ENCODE measurements at places on chromosomes 4 and X.
A peak's percentile ranks its signal among the peaks of the same experiment; 100 is the strongest.

DNA sequence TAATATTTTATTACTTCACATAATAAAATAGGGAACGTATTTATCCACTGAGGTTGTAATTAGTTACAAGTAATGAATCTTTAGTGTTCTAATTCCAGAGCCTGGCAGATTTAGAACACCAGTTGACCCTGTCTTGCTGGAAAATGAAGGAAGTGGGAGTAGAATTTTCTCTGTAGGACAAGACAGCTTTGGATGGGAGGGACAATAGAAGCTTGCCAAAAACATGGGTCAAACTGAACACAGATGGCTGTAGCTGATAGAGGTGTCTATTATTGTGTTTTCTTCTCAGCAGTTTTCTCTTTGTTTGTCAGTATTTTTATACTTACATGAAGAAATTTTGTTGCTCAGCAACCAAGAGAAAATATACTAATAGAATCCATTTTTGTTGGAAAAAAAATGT, 20.2 kb downstream of the FAT4 start:
- no peak for DNase-seq

DNA sequence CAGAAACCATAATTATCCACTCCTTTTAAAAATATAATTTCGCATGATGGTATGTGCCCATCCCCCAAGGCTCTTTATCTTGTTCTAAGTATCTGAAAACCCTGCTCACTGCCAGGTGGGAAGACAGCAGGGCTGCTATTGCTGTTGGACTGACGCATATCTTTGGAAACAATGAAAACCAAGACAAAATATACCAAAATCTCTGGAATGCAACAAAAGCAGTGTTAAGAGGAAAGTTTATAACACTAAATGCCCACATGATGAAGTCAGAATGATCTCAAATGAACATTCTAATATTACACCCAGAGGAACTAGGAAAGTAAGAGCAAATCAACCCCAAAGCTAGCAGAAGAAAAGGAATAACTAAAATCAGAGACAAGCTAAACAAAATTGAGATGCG, 162.0 kb downstream of the FAM47B start:
- DNase-seq, result no peak

- no peak for DNase-seq
These were observed 42.0 kb upstream of the RBMXL3 start for GRCh38 chrX:115147220-115147619.

GRCh38 chr4:184115399-184115798, 102.3 kb downstream of the ENPP6 start:
- DNase-seq, result no peak

DNA sequence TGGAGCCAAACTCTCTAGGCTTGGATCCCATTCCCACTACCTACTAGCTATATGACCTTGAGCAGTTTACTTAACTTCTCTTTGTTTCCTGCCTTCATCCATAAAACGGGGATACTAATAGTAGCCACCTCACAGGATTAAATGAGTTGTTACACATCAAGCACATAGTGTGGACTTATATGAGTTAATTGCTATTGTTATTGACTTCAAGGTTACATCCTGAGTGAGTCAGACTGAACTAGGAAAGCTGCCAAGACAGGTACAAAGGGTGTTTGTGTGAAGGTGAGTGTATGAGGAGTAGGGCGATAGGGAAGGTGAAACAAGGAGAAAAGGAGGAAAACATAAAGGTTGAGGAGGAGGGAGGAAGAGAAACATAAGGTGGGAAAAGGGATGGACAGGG, 32.2 kb downstream of the TFDP3 start:
- no peak for DNase-seq

DNA sequence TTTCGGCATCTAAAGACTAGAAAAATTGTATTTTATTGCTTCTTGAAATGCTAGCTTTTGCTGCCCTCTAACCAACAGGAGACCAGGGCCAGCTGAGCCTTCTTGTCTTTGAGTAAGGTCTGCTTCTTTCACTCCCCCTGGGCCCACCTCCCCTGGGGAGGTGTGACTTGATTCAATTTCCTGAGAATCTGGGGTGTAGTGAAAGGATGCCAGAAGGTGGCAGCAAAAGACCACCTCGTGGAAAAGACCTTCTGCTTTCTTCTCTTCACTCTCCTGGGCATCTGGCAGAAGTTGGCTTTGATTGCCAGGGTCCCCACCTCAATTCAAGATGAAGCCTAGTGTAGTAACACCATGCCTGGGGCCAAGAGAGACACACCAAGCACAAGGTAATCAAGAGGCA, 96.5 kb upstream of the MAOA start:
- peak; percentile 50 for DNase-seq

DNA sequence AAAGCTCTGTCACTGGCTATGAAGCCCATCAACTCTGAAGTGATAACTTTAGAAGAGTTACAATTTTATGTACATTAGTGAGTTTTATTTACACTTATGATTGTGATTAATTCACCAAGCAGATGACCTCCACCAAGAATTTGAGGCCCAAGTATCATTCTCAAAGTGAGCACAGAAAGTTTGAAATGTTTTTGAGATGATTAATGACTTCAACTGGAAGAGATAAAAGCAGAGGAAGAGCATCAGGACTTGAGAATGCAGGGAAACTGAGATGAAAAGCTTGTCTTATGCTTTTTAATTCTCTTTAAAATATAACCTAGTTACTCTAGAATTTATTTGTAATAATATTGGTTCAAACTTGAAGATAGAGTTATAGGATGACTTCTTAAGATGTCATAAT, 112.8 kb upstream of the H2AZ1 start:
- DNase-seq, result no peak
